ENCODE measurements at places on chromosomes 1 and 21. TPM values are rescaled to one million over a fixed set of nuclear protein-coding genes. Genes with fewer than 3 reads are reported as not detected.
A peak's percentile ranks its signal among the peaks of the same experiment; 100 is the strongest.

- peak; percentile 29 for DNase-seq
These were observed 127.3 kb upstream of the PLD5 start for GRCh38 chr1:242651817-242652216.

GRCh38 chr1:233656032-233656635 lies 42.2 kb downstream of the KCNK1 start:
- no peak for DNase-seq

DNA sequence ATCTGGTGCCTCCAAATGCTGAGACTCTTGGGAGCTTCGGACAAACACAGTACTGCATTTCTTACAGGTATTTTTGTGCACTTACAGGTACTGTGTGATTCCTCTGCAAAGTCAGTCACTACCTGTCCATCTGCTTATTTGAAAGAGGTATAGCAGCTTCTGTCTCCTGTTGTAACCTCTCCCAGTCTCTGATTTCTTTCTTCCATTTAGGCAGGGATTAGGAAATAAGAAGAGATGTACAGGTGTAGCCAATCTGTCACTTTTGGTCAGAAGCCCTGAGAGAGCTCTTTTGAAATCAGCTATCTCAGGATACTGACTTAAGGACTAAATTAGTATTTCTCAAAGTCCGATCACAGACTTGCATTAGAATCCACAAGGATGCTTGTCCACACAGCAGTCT lies 54.0 kb downstream of the AKT3 start:
- DNase-seq, result no peak

DNA sequence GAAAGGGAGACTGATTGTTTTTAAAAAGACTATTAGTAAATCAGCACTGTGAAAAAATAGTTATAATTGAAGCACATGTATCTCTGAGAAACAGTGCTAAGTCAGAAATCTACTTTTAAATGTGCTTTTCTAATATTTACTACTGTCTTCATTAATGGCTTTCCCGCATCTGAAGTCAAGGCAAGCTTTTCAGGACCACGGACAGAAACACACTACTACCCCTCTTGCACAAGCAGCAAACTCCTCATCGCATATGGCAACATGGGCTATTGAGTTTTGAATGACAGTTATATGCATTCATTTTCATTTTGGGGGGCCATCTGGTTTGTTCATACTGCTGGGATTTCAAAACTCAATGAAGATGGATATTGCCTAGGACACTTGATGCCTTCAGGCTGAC lies 433.4 kb upstream of the CAMK1G start:
- peak; percentile 24 for DNase-seq

The FLG2 gene
- total RNA-seq, result not detected

- DNase-seq, result no peak
These were observed 971.7 kb upstream of the NCAM2 start for GRCh38 chr21:20026543-20026942.

DNA sequence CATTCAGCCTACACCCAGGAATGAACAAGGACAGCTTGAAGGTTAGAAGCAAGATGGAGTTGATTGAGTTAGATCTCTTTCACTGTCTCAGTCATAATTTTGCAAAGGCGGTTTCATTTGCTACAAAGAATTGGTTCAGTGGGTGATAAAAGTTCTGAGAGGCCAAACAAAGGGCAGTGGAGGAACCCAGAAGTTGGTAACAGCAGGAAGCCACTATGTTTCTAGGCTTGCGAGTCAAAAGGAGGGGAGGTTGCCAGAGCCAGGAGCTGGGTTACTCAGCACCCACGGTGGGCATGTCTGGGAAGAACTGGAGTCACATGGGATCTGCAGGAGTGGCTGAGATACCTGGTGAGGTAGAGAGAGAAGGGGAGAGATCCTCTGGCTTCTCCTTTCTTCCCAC lies 64.2 kb upstream of the MRPS6 start:
- no peak for DNase-seq

DNA sequence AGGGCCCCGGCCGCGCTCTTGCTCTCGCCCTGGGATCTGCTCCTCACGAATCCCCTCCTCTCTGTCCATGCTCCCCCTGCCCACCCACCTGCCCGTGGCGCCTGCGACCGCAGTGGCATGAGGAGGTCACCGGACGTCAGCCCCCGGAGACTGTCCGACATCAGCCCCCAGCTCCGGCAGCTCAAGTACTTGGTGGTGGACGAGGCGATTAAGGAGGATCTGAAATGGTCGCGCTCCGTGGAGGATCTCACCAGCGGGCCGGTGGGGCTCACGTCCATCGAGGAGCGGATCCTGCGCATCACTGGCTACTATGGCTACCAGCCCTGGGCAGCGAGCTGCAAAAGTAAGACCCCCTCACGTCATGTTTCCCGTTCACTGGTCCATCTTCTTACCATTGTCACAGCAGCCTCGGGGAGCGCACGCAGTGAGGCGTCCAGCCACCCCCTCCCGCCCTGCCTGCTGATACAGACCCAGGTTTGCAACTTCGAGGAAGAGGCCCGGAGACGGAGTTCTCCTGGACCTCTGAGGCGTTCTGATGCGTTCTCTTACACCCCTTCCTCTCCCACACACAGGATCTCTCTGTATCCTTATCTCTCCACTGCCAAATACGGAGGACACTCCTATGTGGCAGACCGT lies 1.1 kb downstream of the SLC35F3 start:
- peak; percentile 38 for DNase-seq

The STMN1 gene
- 396 TPM for total RNA-seq

The AGMAT gene
- total RNA-seq, result 4.3 TPM

DNA sequence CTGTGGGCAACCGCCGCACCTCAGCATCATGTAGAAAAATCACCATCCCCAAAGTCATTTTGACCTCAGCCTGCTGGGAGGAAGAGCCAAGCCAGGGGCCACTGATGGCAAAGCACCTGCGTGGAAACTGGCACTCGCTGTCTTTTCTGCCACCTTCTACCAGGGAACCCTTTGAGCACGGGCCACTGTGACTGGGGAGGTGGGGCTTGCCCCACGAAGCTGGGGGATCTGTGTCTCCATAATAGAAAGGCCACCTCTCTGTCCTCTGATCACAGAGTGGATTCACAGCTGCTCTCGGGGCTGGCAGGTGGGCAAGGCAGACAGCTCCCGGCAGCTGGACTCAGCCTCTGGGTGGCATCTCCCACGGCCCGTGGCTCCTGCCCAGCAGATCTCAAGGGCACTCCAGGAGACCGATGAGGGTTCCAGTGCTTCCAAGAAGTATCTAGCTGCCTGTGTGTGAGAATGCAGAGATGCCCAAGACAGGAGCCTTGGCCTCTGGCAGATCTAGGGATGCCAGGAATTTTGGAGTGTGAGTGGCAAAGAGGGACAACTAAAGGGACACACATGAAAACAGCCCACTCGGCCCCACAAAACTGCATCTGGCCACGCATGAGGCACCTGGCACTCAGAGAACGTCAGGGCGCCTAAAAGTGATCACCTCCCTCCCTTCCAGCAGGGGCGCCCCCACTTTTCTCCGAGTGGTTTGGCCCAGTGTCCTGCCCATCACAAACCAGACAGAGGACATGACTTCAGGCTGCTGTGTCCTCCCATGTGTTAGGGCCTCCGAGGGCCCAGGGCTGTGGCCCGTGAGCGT lies 102.6 kb downstream of the PDE9A start:
- DNase-seq, result no peak

GRCh38 chr1:71502006-71502405 lies 421.2 kb upstream of the ZRANB2 start:
- DNase-seq, result no peak
